ENCODE measurements at places on chromosomes 13 and 19.

GRCh38 chr19:42563352-42564210, 31.1 kb downstream of the CEACAM8 start:
- DNase-seq = peak; percentile 40

DNA sequence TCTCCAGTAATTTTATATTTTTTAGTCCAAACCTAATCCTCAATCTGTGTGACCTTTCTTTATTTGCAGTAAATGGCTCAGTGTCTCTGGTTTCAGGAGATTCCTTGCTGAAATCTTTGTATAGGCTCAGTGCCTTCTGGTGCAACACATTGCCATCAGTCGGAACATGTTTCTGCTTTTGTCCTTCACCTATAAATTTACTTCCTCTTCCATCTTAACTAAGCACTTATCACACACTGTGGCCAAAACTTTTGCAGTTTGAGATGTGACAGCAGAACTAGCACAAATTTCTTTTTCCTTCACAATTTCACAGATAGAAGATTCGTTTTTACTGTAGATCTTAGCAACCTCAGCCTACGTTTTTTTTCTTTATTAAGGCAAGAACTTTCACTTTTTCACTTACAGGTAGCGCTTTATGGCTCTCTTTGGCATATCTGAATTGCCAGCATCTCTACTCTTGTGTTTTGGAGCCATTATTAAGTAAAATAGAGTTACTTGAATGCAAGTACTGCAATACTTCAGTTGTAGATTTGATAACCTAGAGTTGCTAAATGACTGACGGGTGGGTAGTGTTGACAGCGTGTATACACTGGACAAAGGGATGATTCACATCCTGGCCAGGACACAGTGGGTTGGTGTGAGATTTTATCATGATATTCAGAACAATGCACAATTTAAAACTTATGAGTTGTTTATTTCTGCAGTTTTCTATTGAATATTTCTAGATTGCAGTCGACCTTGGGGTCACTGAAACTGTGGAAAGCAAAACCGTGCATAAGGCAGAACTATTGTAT, 44.3 kb downstream of the NDFIP2 start:
- no peak for DNase-seq

DNA sequence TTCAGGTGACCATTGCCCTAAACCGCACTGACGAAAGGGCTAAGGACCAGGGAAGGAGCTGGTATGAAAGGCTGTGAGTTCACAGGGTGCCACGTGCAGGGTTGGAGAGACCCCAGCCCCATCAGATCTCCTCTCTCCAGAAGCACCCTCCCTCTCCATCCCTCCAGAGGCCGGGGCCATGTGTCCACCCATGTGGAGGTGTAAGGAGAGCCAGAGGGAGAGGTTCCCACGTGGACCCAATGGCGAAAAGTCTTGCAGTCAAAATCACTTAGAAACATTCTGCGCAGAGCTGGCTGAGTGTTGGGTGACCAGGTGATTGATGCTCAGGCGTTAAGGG, 168.3 kb downstream of the COL4A1 start:
- no peak for DNase-seq

DNA sequence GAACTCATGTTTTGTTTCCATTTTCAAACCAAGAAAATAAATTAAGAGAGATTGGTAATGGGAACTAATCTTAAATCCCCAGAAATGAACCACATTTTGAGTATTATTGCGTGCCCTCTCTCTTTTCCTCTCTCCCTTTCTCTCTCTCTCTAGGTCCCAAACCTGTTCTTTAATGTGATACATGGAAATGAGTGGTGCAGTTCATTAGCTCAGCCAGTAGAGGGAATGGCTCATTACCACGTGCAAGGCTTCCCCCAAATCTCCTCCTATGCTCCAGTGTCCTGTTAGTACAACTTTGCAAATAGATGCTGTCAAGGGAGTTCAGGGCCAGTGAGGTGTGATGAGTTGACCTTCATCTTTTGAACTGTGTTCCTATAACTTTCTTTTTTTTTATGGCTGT, 178.4 kb downstream of the FGF9 start:
- DNase-seq = no peak

DNA sequence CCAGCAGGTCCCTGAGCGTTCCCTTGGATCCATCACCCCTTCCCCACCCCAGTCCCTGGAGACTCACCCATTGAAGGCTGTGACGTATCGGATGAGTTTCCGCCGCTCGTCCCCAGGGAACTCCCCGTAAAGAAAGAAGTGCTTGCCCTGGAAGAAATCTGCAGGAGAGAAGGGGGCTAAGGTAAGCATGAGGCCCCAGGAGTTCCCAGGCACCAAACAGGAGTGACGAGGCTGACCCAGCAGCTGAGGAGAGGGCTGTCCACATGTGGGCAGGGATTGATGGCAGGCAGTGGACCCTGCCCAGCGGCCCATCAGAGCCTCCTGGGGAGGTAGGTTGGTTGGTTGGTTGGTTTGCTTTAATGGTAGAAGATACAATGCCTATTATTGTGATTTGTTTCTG, 11.1 kb downstream of the ZNF575 start:
- DNase-seq = no peak

- no peak for DNase-seq
These were observed 19.7 kb upstream of the IRGC start for GRCh38 chr19:43695985-43696704.

- no peak for DNase-seq
These were observed at the start of gene GSX1 for GRCh38 chr13:27792393-27793218. Gene GSX1, plus strand, starts transcription at chr13:27792483. Its CDS starts 208 bp downstream, at chr13:27792691.

- peak; percentile 20 for DNase-seq
These were observed 72.4 kb upstream of the RGCC start for GRCh38 chr13:41384749-41385503.

- no peak for DNase-seq
These were observed 205.3 kb downstream of the RAP2A start for GRCh38 chr13:97639236-97639635.

GRCh38 chr13:24605923-24606372, 74.3 kb upstream of the ATP12A start:
- DNase-seq = peak; percentile 55

GRCh38 chr19:3034406-3034655, 5.3 kb upstream of the TLE2 start:
- no peak for DNase-seq

DNA sequence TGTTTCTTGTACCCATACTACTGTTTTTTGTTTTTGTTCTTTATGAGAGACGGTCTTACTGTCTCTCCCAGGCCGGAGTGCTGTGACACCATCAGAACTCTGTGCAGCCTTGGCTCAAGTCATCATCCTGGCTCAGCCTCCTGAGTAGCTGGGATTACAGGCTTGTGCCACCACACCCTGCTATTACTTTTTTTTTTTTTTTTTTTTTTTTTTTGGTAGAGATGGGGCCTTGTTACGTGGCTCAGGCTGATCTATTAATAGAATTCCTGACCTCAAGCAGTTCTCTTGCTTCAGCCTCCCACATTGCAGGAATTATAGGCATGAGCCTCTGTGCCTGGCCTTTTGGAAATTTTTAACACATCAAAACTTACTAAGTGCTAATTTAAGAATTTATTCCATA, 2.9 kb upstream of the ZNF304 start:
- DNase-seq = peak; percentile 55

GRCh38 chr13:59674616-59675015, 489.1 kb downstream of the DIAPH3 start:
- DNase-seq = no peak

GRCh38 chr13:51237887-51238286, 15.7 kb downstream of the FAM124A start:
- DNase-seq = no peak

DNA sequence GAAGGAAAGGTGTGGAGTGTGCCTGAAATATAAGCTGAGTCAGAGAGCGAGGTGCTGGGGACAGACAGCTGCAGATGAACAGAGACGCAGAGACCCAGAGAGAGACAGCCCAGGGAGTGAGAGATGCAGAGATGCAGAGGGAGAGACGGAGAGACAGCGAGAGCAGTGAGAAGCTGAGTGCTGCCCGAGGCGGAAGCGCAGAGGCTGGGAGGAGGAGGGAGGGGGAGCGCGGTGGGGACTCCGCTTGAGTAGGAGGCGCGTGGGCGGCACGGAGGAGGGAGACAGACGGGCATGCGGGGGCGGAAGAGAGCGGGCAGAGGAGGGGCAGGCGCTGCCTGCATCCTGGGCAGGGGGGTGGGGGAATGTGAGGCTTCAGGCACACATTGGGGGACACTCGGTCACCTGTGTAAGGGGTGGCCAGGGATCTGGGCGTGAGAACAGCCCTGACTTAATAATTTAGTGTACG, 25.7 kb downstream of the SLC8A2 start:
- no peak for DNase-seq

- DNase-seq = peak; percentile 52
These were observed 8.4 kb downstream of the PEAK3 start for GRCh38 chr19:2273356-2274184.

DNA sequence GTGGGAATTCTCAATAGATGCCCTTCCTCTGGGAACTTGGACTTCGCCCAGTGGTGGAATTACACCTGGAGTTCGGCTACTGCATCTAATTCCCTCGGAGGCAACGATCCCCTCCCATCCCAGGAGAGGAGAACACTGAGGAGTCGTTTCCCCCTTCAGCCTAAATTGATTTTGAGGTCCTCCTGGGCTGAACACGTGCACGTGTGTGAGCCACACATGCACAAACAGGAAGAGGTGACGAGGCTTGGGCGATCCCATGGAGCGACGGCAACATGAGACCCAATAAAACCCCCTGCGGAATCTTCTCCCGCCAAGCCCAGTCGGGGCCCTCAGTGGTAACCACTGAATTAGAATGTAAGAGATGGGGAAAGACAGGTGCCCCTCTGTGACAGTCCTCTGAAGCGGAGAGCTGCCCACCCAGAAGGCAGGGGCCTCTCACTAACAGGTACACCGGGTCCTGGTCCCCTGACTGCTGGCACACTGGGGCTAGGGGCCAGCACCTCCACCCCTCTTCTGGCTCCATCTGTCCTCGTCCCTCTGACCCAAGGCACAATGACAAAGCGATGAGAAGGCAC, 4.5 kb downstream of the MLLT1 start:
- DNase-seq = no peak

- DNase-seq = peak; percentile 40
These were observed 143.5 kb downstream of the DCT start for GRCh38 chr13:94335761-94336526.

GRCh38 chr19:48378194-48378570, 13.2 kb downstream of the KDELR1 start:
- DNase-seq = no peak

DNA sequence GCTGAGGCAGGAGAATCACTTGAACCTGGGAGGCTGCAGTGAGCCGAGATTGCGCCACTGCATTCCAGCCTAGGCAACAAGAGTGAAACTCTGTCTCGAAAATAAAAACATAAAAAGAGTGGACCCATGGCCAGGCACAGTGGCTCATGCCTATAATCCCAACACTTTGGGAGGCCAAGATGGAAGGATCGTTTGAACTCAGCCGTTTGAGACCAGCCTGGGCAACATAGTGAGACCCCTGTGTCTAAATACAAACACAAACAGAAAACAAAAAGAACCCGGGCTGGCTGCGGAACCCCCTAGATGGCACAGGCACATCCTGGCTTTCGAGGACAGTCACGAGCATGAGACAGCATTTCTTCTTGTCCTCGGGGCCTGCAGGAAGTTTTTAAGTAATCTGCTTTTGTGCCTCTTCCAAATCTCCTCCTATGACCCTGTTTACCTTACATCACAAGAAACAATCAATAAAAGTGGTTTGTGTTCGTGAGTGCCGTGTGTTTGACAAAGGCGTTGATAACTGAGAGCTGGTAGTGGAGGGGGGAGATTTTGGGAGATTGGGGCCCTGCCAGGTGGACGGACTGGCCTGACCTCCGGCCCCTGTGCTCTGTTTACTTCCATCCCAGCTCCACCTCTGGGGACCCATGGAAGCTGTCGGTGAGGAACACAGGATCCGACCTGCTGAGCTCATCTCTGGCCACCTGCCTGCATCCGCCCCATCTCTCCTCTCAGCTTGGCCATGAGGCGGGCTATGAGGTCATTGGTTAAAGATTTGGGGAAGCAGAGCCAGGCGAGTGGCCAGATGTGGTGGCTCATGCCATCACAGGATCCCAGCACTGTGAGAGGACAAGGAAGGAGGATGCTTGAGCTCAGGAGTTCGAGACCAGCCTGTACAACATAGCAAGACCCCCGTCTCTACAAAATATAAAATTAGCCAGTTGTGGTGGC, 5.9 kb upstream of the GDF15 start:
- peak; percentile 89 for DNase-seq

DNA sequence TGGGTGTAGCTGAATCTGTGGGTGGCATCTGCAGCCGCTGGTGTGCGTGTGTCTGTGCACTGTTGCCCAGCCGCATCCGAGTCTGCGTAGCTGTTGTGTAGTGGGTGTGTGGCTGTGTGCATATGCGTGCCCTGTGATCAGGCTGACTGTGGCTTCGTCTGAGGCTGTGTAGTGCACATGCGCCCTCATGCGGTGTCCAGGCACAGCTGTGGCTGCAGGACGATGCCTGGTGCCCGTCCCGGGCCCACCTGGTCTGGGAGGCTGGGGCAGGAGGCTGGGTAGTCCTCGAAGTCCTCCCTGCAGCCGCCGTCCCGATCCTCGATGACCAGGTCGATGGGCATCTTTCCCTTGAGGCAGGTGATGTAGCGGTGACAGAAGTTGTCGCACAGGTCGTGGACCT, 4.9 kb downstream of the MEIS3 start:
- DNase-seq = no peak

GRCh38 chr19:37845932-37846331, 60.5 kb downstream of the WDR87 start:
- DNase-seq = no peak

DNA sequence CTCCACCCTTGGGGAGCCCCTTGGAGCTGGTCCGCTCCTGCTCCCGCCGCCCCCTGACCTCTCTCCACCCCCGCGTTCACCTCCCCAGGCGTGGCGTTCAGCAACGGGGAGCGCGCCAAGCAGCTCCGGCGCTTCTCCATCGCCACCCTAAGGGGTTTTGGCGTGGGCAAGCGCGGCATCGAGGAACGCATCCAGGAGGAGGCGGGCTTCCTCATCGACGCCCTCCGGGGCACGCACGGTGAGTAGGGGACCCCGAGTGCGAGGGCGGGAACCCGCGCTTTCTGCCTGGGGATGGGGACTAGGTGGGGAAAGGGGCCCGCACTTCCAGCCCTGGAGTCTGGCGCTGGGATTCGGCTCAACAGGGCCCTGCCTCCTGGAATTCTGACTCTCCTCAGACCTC, 1.7 kb downstream of the CYP2A13 start:
- no peak for DNase-seq

GRCh38 chr13:41145136-41145908, 12.7 kb upstream of the KBTBD6 start:
- peak; percentile 78 for DNase-seq

DNA sequence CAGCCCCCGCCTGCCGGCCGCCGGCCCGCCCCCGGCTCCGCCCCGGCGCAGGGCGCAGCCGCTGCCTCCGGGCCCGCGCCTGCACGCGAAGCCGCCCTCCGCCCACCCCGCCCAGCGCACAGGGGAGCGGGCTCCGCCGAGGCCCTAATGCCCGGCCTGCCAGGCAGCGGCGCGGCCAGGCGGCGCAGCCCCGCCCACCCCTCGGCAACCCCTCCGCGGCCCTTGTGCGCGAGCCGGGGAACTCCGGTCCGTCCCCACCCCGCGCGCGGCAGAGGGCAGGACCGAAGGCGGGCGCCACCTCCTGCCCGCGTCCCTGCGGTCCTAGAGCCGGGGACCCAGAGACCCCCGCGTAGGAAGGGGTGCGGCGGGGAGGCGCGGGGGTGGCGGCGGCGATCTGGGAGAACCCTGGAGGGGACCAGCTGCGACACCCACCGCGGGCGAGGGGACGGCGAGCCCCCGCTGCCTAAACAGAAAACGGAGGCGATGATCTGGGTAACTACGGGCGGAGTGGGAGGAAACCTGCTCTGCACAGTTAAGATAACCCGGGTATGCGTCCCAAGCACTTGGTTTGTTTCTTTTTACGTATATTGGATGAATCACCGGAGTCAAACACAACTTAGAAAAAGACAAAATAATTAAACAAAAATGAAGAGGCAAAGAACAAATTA, 350 bp upstream of the USP12 start:
- DNase-seq = peak; percentile 91

All from HCEC 1CT (cell line).